ENCODE measurements at places on chromosomes 5 and 9.

- DNase-seq = no peak
These were observed 1.7 kb downstream of the CAMSAP1 start for GRCh38 chr9:135905380-135906258.

DNA sequence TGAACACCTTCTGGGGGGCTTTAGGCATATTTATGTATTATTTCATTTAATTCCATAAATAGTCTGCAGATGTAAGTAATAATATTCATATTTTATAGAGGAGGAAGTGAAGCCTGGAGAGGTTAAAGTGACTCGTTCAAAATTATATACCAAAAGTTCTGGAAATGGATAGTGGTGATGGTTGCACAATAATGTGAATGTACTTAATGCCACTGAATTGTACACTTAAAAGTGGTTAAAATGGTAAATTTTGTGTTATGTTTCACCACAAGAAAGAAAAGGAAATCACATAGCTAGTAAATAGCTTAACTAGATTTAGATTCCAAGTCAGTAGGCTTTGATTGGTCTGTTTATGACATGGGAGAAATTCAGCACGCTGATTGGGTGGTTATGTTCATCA, 13.0 kb upstream of the TMEFF1 start:
- DNase-seq = no peak

GRCh38 chr5:15510831-15511230, 10.9 kb downstream of the FBXL7 start:
- DNase-seq = no peak

DNA sequence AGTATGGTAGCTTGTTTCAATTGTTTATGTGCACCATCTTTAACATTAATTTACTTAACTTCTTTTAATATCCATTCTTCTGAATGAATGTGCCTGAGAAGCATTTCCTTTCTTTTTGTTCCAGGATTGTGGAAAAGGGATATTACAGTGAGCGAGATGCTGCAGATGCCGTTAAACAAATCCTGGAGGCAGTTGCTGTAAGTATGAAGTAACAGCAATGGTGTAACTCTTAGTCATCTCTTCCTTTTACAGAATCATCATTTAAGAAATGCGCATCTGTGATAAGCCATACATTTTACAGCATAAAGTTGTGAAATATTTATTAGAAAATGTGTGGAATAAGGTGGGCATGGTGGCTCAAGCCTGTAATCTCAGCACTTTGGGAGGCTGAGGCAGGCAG, 117.7 kb downstream of the STARD4 start:
- no peak for DNase-seq

DNA sequence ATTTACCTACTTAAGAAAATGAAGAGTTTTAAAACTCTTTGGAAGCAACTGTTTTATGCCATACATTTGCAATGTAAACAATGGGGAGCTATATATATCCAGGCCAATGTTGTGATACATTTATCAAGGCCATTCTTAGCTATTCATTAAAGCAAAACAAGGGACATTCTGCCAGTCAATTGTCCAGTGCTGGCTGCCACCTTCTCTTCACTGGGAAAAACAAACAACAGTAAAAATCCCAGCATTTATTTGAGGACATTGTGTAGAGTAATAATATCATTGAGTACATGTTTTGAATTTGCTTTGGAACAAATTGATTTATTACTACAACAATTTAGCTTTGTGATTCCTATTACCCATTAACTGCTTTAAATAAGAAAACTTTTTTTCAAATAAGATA, 1107.4 kb downstream of the DTWD2 start:
- no peak for DNase-seq

GRCh38 chr9:34046784-34047379, 1.8 kb downstream of the UBAP2 start:
- no peak for DNase-seq

GRCh38 chr5:50593681-50594080, 72.8 kb upstream of the PARP8 start:
- no peak for DNase-seq

- DNase-seq = no peak
These were observed 67.3 kb upstream of the GARNL3 start for GRCh38 chr9:127197186-127197860.

GRCh38 chr5:134490925-134491271, 34.6 kb upstream of the JADE2 start:
- no peak for DNase-seq

- no peak for DNase-seq
These were observed 1.7 kb downstream of the MYMK start for GRCh38 chr9:133523106-133523505.

DNA sequence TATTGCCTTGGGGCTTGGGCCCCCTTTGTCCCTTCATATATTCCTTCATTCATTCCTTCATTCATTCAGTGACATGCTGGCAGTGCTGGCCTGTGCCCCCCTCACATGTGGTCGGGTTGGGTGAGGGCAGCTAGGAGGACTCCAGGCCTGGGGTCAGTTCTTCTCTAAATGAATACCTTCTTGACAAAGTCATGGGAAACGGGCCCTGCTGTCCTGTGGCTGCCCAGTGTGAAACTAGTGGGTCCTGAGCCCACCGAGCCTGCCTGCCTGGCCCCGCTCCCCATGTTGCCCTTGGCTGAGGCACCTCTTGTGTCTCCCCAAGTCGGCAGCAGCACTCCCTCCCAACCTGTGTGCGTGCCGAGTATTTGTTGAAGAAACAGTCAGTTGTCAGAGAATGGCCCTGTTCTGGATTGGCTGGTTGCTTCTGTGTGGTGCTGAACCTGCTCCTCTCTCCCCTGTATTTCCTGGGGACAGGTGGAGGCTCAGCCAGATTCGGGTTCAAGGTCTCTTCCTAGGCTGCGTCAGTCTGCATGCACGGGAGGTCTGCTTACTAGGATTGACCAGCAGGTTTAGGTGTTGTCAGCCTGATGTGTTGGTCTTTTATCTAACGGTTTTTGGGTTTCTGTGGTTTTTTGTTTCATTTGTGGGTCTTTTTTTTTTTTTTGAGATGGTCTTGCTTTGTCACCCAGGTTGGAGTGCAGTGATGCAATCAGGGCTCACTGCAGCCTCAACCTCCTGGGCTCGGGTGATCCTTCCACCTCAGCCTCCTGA, 3.0 kb upstream of the CEL start:
- DNase-seq = no peak

- no peak for DNase-seq
These were observed 11.4 kb upstream of the ENG start for GRCh38 chr9:127865645-127866464.

GRCh38 chr9:122406070-122406890, 35.5 kb downstream of the PTGS1 start:
- no peak for DNase-seq

GRCh38 chr5:170293273-170293672, 4.3 kb downstream of the LCP2 start:
- peak; percentile 66 for DNase-seq

- no peak for DNase-seq
These were observed 338 bp downstream of the ABHD17B start for GRCh38 chr9:71910650-71911060.
